ENCODE measurements at places on chromosomes 7 and 10.
A peak's percentile ranks its signal among the peaks of the same experiment; 100 is the strongest.

GRCh38 chr10:68595513-68595912 is 35.4 kb downstream of the TET1 start:
- no peak for DNase-seq

DNA sequence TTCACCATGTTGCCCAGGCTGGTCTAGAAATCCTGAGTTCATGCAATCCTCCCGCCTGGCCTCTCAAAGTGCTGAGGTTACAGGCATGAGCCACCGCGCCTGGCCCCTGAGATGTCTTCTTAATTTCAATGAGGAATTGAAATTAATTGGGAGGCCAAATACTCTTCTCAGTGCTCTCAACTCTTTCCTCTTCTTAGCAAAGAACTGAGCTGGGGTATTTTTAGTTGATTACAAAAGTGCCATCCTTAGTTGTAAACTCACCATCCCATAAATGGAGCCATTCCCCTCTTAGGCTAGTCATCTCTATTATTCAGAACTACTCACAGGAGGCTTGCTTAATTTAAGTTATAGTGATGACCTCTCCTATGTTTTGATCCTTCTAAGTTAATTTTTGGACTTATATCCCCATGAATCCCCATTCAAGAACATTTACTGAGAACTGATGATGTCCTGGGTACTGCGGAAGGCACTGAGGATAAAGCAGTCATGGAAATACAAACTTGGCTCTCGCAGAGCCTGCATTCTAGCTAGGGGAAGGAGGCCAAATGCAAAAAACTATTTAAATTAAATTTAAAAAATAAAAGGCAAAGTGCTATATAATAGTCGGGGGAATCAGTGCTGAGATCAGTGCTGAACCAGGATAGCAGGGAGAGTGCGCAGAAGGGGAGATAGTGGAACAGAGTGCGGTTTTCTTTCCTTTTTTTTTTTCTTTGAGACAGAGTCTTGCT is 145.3 kb downstream of the SFMBT2 start:
- no peak for DNase-seq

- no peak for DNase-seq
Observed at GRCh38 chr7:147412109-147412508, 1178.5 kb upstream of the C7orf33 start.

GRCh38 chr10:131062621-131063260 is 248.8 kb downstream of the TCERG1L start:
- no peak for DNase-seq

DNA sequence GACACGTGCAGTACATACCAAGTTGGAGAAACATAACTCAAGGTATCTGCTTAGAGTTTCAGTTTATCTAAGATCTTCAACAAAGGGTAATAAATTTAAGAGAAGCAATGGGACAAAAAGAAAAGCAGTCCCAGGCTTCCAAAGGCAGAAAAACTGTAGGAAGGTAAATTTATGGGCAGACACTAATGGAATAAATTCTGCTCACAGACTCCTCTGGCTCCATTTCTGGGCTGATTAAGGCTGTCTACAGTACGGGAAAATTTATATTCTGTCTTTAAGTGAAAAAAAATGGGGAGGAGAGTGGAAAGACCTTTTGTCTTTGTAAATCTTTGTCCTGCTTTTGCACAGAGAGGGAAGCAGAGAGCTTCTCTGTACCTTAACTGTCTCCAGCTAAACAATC is 587.5 kb upstream of the IGFBP3 start:
- DNase-seq = no peak

- no peak for DNase-seq
Observed at GRCh38 chr7:26379711-26380110, 88.0 kb downstream of the SNX10 start.

DNA sequence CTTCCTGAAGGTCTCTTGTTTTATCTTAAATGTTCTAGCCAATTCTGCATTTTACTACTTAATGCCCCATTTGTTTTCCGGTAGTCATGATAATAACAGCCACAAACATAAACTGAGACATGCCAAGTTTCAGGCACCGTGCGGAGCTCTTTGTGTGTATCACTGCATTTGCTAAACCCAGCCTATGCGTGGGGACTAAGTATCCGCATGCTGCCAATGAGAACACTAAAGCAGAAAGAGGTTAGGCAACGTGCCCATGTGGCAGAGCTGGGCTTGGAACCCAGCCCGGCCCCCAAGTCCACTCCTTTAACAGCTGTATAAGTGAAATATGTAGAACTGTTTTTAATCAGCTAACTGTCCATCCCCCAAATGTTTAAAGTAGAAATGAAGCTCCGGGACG is 54.1 kb downstream of the SLIT1 start:
- DNase-seq = no peak

GRCh38 chr10:13891128-13892000 is 304.6 kb downstream of the PRPF18 start:
- DNase-seq = no peak

DNA sequence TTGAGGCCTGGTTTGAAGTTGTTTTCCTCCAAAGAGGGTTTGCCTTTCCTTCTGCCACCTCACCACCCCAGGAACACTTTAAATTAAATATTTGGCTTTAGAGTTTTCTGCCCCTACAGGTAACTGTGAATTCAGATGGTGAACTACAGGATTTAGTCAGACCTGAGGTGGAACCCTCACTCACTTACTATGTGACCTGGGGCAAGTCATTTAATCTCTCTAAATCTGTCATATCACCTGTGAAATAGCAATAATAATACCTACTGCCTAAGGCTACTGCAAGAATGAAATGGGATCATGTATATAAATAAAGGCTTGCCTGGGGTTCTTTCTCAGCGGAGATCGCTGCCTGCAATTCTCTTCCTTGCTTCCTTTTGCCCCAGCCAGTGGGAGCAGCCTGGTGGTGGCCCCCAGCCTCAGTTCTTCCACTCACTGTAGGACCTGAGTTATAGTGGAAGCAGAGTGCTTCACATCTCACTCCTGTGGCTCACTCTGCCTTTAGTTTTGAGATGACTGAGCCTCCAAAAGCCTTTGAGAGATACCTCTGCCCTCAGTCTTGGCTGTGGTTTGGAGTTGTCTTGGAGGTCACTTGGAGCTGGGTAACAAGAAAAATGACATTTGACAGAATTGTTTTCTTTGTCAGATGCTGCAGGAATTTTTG is 6.1 kb upstream of the ANKRD2 start:
- no peak for DNase-seq

GRCh38 chr10:125611216-125611615 is 71.7 kb downstream of the TEX36 start:
- DNase-seq = no peak

DNA sequence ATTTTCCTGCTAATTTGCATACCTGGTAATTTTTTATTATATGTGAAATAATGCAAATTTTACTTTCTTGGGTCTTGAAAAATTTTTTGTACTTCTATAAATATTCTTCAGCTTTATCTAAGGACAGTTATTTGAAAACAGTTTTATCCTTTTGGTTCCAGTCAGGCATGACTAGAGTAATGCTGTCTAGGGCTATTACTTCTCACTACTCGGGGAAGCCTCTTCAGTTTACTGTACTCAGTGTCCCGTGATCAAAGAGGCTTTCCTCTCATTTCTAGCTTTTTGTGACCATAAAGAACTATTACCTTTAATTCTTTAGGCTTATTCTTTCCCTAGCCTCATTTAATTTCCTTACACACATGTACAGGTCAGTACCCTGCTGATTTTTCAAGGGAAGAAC is 153.8 kb upstream of the HDAC9 start:
- no peak for DNase-seq

DNA sequence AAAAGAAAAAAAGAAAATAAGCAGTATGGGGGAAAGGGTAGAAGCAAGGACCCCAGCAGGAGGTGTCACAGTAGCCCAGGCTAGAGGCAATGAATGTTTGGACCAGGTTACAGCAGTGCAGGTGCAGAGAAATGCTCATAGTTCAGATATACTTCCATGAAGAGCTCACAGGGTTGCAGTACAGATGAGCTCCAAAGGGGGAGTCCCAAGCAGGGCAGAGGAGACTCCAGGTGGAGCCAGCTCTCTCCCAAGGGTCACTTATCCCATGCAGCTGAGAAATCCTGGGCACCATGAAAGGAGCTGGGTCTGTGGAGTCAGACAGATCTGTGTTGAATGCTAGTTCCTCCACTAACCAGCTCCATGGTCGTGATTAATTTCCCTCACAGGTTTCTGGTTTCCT is 174.9 kb downstream of the C7orf25 start:
- no peak for DNase-seq

- DNase-seq = no peak
Observed at GRCh38 chr10:48284002-48284546, 9.6 kb upstream of the FRMPD2 start.

DNA sequence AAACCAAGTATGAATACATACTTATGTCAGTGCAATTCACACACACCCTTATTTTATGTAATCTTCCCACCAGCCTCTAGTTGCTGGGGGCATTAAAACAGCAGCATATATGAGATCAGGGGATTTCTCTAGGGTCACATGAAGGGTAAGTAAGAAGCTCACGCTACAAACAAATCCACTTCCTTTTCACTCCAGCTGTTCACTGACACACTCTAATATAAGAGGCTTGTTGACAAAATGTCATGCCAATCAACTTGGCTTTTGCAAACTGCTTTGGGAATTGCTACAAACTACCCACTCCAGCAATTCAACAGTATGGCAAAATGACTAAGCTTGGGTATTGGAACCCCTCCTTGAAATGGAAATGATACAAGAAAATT is 10.3 kb downstream of the FAM3C start:
- DNase-seq = peak; percentile 90

DNA sequence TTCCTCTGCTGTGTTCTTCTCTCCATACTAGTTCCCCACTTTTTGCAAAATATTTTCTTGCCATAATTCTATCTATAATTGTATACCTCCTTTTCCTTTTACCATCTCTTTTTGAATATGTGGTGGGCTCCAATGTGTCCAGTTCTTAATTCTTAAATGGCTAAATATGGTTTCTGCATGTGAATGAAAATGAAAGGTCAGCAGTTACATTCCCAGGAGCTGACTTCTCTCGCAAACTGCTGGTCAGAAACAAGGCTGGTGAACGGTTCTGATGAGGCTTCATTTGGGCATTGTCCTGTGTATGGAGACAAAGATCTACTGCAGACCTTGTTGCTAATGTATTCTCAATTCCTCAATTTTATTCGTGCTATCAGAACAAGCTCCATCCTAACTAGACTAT is 309.2 kb downstream of the SNX13 start:
- no peak for DNase-seq

- DNase-seq = no peak
Observed at GRCh38 chr10:100930368-100930767, 17.6 kb downstream of the SLF2 start.

- no peak for DNase-seq
Observed at GRCh38 chr10:29420744-29421143, 131.9 kb downstream of the LYZL1 start.

DNA sequence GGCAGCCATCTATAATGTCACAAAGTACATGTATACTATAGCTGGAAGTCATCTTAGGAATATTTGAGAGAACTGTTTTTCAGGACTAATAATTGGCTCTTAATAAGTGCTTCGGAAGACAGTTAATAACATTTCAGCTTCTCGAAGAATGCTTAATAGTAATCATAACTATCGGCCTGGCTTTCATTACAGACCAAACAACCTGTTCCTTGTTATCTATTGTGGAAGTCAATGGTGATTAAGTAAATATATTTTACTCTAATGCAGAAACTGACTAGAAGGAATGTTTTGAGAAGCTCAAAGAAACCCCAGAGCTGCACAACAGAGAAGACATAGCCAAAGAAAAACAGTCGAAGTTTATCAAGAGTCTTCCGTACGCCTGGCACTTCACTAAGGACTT is 106.8 kb upstream of the FAM133B start:
- DNase-seq = no peak

GRCh38 chr10:47053081-47053798 is 142.0 kb downstream of the PTPN20 start:
- no peak for DNase-seq

- DNase-seq = no peak
Observed at GRCh38 chr7:51142741-51143385, 173.7 kb downstream of the COBL start.

GRCh38 chr10:91201213-91201996 is 19.1 kb upstream of the PCGF5 start:
- no peak for DNase-seq

- no peak for DNase-seq
Observed at GRCh38 chr7:50704844-50705243, 77.9 kb downstream of the GRB10 start.

DNA sequence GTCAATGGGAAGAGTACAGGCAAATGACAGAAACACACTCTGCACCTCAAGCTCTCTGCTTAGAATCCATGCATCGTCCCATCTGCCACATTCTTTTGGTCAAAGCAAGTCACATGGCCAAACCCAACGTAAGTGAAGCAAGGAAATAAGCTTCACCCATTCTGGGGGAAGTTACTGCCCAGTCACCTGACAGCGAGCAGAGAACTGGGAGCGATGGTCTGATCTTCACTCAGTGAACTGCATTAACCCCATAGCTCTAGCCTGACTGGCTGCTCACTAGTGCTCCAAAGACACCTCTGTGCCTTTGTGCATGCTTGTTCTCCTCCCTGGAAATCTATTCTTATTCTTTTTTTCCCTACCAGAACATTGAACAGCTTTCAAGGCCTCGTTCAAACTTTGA is 89.9 kb downstream of the APBB1IP start:
- DNase-seq = no peak

DNA sequence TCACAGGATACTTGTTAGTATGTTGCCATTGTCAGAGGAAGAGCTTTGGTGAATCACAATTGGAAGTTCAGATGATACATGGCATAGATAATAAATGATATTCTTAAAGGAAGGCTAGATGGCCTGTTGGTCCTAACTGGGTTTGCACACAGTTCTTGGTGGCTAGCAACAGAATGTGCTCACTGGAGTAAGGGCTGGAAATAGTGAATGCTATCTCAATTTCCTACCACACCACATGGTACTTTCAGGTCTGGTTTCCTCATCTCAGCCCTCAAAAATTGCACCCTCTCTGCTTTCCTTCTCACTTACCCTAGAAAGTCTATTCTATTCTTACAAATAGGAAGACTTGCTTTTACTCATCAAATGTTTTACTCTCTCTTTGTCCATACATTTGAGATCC is 622.5 kb downstream of the ANKRD7 start:
- DNase-seq = no peak

All from NCI-H524 (cell line).